Left cardiac atrium (tissue), 4 donors: ENCODE measurements at places on chromosomes 3 and 15.

DNA sequence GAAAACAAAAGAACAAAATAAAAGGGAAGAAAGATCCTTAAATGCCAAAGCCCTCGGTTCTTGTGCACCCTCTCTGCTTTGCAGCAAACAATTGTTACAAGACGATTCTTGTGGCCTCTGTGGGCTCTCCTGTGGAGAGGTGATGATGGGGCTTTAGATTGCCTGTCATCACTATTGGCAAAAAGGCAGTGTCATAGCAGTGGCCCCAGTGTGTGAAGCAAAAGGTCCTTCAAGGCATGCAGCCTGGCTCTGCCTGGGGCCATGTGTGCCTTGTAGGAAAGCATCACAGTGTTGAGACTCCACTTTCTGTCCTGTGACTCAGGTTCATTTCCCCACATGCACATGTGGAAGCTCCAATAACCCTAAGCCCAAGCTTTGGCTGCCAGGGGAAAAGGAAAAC lies 43.7 kb downstream of the POC1A start:
- DNase-seq: peak; percentile 17

- DNase-seq: no peak
Observed at GRCh38 chr3:172044833-172045585, 5.6 kb downstream of the FNDC3B start.

DNA sequence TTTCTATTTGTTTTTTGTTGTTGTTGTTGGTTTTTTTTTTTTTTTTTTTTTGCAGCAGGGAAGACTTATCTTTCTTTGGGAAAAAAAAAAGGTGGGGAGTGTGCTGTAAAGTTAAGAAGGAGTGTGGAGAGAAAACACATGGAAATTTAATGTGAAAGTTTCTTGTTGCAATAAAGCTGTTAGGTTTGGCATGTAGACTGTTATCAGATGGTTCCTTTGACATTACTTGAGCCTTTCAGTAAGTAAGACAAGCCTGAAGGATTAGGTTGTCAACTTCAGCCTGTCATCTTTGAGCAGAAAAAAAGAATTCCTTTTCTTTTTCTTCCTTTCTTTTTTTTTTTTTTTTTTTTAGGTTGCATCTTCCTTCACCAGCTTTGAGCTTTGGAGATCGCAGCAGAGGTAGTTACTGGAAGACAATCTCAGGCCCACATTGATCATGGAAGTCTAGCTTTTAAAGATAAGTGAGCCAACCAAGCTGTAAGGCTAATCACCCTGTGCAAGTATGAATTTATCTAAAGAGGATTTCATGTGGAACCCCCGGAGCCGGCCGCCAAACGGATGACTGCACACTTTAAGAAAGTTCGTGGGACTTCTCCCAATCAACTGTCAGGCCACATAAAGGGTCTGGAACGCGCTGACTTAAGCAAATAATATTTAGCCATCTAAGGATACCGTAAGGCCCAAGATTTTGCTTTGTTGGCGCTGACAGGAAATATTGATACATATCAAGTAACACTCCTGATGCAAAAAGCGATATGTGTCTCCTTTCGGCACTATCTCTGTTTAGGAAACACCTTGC lies 1040.1 kb upstream of the NR2F2 start:
- DNase-seq: no peak

DNA sequence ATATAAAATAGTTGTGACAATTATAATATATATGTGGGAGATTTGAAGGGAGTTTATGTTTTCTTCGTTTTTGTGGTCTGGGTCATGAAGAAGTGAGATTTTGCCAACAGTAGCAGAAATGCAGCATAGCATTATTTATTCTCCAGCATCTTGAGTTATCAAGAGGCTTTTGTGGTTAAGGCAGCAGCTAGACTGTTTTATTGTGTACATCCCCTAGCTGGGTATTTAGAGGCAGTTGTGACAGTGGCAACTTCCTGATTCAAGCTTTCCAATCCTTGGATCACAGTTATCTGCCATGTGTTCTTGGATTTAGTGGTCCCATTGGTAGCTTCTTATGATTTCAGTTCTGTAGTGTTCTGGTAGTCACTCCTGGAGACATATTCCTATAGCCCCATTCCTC lies 29.0 kb downstream of the ARIH1 start:
- no peak for DNase-seq

- DNase-seq: no peak
Observed at GRCh38 chr3:27325419-27325818, 43.8 kb downstream of the NEK10 start.

DNA sequence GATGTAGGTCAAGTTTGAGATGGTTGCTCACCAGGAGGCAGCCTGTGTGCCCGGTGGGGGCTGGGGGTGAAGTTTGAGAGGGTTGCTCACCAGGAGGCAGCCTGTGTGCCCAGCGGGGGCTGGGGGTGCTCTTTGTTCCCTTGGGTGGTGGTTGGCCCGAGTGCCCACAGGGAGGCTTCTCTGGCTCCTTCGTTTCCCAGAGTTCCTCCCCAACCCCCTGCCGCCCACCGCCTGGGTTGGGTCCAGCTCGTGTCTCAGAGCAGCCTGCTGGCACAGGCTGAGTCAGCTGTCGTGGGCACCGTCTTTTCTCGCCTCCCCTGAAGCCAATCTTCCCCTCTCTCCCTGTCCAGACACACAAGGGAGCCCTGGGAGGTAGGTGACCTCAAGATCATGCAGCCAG lies 3.1 kb downstream of the APBA2 start:
- no peak for DNase-seq

DNA sequence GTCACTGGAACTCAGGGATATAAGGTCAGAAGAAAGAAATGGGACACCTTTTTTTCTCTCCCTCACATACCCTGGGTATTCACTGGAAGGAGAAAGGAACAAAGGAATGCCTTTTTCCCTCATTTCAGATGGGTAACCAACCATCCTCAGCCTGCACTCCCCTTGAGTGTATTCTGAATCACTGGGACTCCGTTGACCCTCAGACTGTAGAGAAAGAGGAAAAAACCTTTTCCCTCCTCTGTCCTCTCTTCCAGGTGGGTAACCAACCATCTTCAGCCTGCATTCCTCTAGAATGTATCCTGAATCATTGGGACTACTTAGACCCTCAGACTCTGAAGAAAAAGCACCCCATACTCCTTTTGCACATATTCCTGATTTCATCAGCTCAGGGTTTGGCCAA lies 11.4 kb downstream of the PRR20G start:
- DNase-seq: no peak

- no peak for DNase-seq
Observed at GRCh38 chr15:55613727-55614126, 25.6 kb upstream of the PYGO1 start.

DNA sequence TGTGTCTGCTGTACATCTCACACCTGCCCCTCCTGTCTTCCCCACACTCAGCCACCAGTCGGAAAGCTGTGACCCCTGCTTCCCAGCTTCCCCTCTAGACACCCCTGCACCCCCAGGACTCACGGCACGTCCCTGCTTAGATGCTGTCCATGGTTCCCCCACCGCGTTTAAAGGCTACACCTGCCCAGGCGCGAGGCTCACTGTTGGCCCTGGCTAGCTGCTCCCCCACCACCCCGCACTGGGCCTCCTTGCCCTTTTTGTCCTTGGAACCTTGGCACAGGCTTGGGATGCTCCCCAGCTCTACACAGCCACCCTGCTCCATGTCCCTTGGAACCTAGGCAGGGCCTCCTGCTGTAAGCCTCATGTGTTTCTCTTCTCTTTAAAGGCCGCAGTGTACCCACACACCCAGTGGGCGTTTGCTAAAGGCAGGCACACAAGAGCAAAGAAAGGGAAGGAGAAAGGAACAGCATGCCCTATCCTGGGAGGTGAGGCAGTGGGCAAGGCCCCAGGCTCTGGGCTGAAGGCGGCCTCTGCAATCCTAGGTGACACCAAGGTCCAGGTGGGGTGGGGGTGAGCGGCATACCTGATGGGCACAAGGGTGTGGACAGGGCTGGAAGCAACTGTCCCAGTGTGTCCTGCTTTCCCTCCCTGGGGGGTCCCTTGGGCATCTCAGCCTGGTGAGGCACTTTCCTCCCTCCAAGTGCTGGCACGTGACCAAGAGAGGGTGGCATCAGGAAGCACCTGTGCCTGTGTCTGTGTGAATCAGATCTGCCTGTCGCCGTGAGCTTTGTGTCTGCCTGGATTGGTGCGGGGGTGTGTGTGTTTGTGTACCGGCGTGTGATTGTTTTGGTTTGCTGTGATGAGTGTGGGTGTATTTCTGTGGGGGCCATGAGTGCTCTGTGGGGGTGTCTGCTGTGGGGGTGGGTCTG lies 54.4 kb downstream of the TPRA1 start:
- DNase-seq: no peak

GRCh38 chr15:55353025-55353424 lies 34.0 kb downstream of the PIGB start:
- no peak for DNase-seq

DNA sequence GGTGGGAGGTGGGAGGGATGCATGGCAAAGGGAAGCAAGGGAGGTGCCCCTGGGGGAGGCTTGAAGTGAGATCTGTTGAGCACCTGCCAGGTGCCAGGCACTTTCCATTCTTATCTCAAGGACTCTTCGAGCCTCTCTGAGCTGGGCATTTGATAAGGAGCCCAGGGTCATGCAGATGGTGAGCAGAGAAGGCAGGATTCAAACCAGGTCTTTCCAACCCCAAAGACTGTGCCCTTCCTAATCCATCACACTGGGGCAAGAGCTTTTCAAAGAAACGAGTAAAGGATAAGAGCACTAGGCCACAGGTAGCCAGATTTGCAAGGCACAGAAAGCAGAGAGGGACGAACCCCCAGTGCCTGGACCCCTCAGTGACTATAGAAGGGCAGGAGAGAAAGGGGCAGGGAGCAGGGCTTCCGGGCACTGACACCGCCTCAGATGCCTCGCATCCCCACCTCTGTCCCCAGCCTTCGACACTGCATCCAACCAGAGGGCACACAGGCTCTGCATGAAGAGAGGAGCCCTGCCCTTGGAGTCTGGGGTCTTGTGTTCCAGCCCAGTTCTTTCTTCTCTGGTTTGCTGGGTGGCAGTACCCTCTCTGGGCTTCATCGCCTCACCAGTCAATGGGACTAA lies 21.0 kb downstream of the IGDCC4 start:
- DNase-seq: no peak

DNA sequence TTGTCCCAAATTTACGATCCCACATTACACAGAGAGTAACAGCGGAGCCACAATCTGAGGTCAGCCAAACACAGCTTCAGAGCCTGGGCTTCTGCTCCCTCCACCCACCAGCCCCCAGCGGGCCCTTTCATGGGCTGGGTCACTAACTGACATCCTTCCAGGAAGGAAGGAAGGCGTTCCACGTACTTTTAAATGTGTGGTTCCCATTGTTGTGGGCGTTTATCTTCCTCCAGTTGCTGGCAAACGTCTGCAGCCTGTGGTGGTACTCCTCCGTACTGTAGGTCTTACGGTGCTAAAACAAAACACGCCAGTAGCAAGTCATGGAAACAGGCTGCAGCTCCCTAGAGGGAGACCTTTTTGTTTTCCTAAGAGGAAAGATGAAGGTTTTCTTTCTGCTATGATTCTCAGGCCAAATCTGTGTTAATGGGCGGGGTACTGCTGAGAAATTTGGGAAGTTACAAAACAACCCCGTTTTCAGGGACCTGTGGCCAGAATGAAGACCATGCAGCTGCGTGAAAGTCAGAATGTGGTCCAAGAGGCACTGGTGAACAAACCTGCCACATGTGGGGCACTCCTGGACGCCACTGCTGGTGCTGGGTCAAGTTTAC lies 7.6 kb downstream of the CTSH start:
- peak; percentile 72 for DNase-seq

DNA sequence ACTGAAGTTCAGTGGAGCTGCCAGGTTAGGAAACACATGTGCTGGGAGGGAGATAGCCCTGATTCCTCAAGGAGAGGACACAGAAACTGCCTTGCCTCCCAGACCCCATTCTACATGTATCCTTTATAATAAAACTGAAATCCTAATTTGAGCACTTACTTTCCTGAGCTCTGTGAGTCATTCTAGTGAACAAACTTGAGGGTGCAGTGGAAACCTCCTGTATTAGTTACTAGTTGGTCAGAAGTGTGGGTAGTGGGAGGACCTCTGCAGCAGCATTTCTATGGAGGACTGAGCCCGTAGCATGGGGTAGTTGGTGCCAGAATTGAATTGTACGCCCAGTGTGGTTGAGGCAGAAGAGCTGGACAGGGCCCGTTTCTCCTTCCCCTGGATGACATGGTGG lies 23.9 kb downstream of the ATP1B3 start:
- DNase-seq: no peak

DNA sequence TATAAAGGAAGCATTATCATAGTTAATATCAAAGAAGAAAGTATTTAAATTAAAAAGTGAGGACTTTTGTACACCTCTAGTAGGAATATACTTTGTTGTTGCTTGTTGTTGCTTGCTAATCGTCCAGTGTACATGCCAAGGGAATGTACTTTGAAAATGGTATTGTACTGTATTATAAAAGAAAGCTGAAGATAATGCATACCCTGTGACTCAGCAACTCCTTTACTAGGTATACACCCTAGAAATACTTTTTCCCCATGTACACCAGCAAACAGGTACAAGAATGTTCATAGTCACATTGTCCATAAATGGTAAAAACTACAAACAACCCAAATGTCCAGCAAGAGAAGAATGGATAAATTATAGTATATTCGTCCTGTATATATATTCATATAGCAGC lies 12.0 kb downstream of the TTBK2 start:
- no peak for DNase-seq

DNA sequence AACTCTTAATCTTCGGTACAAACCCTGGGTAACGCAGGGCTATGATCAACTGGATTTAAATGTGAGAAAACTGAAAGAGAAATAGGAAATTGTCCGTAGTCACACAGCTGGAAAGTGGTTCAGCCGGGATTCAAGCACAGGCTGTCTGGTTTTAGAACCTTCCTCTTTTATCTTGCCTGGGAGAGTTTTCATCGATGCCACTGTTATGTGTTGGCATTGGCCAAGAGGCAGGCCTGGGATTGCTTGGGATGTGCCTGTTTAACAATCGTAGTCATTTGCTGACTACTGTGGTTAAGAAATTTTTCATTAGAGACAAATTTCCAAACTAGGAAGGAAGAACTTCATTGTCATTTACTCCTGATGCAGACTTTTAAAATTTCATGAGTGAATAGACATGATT lies 4.3 kb downstream of the MCTP2 start:
- DNase-seq: no peak

- DNase-seq: no peak
Observed at GRCh38 chr3:72299823-72300222, 514.9 kb upstream of the PROK2 start.

DNA sequence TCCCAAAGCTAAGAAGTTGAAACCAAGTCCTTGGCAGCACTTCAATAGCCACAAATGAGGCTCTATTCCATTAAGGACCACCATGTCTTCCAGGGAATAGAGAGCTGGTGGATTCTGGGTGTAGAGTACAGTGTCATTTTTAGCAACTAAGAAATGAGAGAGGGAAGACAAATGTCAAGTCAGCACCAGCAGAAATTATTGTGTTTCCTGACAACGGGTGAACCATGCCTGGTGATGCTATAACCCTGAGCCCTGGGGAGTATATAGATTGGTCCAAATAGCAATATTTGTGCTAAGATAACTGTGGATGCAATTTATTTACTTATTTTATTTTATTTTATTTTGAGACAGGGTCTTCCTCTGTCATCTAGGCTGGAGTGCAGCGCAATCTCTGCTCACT lies 305.6 kb upstream of the WNT5A start:
- no peak for DNase-seq
